NCI-H526 (cell line): ENCODE measurements at places on chromosomes 3 and 15.

DNA sequence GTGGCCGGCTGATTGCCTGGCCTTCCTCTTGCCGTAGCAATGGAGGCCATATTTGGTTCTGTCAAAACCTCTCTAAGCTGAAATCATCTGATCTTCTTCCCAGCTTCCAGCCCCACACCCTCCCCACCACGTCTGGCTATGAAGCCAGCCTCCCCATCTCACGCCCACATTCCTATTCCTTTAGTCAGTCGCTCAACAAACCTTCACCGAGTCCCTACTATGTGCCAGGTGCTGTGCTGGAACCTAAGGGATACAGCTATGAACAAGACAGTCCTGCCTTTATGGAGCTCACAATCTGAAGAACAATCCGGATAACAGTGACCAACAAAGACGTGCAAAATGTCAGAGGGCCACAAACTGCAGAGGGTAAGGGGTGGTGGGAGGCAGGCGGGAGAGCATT, 31.9 kb upstream of the SMAD6 start:
- no peak for DNase-seq

- peak; percentile 37 for DNase-seq
Observed at GRCh38 chr3:21540265-21540664, 210.7 kb downstream of the ZNF385D start.

- DNase-seq, result no peak
Observed at GRCh38 chr3:58068122-58068809, 60.0 kb downstream of the FLNB start.

DNA sequence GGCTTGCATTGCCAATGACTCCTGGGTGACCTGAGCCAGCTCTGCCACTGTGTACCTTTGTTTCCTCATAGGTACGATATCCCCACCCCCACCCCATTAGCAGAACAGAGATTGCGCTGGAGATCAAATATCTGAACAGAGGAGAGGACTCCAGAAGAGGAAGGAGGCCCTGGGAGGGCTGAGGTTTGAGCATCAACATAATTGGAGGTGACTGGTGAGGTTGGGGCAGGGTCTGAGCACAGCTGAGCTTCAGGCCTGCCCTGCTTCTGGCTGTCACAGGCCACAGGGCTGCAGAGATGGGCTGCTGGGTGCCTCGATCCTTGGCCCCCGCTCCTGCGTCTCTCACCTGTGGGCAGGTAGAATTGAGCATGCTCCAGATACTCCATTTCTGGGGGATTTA, 21.3 kb upstream of the CACNA2D2 start:
- no peak for DNase-seq

DNA sequence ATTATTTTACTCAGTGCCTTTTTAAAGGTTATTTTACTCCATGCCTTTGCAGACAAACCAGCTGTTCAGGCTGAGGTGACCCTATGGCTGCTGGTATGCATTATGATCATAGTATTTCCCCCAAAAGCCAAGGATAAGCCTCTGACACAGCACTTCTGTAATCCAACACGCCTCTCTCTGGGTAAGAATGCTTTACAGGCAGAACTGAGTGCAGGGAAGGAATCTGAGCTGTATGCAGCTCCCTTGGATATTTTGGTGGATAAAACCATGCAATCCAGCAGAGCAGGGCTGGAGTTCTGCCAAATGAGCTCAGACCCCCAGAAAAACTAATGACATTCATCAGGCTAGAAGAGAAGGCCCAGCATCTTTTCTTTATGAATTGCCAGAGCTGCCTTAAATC, 11.7 kb upstream of the MAP1A start:
- DNase-seq, result no peak

- DNase-seq, result no peak
Observed at GRCh38 chr3:71421820-71422566, 161.5 kb downstream of the FOXP1 start.

DNA sequence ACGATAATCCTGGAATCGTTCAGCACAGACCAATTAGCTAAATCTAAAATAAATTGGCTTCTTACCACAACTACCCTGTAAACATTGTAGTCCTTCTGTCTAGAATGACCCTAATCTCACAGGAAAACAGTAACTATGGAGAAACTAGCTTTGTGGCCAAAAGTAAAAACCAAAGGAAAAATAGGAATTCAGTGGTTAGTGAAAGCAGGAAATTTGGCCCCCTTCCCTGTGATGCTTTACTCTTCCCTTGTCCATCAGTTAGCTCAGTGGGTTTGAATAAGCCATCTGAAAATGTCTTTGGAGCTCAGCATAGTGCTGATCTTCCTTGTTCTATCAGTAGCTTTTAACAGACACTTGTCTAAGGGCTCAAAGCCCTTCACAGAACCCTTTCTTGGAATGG, 1.6 kb downstream of the NMD3 start:
- DNase-seq, result no peak

- no peak for DNase-seq
Observed at GRCh38 chr15:101049282-101049681, 130.1 kb downstream of the LRRK1 start.

GRCh38 chr3:152218602-152219001, 50.1 kb upstream of the MBNL1 start:
- DNase-seq, result no peak

DNA sequence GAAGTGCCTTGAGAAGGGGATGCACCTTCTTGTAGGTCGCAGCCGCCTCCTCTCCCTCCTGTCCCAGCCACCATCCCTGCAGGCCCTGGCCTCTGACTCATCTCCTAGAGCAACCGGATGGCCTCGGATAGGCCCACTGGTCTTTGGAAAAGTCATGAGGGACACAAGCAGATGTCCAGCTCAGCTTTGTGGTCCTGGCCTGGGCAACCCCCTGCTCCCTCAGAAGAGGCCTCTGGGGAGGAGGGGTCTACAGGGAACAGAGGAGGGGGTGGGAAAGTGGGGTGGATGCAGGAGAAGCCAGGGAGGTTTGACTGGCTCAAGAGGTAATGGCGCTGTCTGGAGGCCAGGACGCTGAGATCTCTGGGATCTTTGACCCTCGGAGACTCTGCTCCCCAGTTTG, 259.2 kb upstream of the TLE3 start:
- DNase-seq, result no peak

GRCh38 chr15:100343251-100343650, 1.5 kb upstream of the ADAMTS17 start:
- no peak for DNase-seq

- no peak for DNase-seq
Observed at GRCh38 chr15:93973287-93973686, 258.1 kb upstream of the MCTP2 start.

- DNase-seq, result no peak
Observed at GRCh38 chr3:88093266-88093665, 34.2 kb downstream of the ZNF654 start.

- DNase-seq, result no peak
Observed at GRCh38 chr3:195010551-195011100, 260.3 kb downstream of the XXYLT1 start.

GRCh38 chr3:54433846-54434245, 311.5 kb downstream of the CACNA2D3 start:
- DNase-seq, result peak; percentile 43

DNA sequence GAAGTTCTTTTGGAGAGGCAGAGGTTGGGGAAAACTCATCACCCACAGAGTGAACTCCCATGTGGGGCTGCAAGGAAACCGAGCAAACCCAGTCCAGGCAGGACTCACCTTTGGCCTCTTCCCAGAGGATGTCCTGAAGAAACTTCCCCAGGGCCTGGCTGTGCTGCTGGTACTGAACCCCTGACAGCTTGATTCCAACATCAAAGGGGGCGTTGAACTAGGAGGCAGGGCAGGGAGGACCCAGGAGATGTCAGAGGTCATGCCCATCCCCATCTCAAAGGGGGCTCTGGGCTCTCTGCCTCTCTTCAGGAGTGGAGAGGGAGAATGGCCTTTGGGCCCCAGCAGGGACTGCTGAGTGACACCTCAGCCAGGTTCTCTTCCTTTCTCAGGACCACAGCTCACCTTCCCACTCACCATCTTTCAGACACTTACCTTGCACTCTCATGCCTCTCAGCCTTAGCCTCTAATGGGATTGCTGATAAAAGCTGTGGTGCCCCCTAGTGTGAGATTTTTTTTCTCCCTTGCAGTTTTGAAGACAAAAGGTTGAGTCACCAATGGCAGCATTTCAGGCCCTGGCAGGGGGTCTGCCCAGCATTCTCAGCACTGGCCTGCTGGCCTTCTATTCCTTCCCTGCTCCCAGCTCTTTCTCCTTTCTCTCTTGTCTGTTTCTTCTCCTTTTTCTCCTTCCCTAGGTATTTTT, 6.0 kb downstream of the GHRL start:
- DNase-seq, result peak; percentile 76

DNA sequence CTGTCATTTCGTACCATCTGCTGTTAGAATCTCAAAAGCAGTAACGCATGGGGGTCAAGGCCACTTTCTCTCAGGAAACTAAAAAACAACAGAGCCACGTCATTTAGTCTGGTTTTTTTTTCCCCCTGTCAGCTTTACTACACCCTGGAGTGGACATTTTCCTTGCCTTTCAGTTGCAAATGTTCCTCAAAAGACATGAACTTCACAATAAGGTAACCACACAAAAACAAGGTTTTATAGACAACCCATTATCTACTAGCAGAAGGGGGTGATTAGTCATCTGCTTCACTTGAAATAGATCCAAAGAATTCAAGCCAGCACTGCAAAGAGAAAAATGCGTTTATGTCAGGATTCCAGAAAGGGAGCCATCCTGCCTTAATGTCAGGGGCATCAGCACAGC, 171.8 kb upstream of the CDIN1 start:
- no peak for DNase-seq

DNA sequence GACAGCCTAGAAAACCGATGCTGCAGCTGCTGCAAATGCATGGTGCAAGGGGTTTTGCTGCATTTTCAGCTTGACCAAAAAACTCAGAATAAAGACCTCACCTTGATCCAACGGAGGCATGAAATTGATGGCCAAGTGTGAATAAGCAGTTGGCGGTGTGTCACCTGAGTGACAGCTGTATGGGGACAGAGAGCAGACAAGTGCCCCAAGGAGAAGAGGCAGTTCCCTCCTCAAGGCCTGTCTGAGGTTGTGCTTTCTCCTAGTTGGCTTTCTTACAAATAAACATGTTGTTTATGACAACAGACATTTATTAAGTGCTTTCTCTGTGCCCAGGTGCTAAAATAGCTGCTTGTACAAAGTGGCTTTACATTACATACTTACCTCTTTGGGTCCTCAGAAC, 10.3 kb downstream of the PGPEP1L start:
- DNase-seq, result no peak
